SJSA1 (cell line): ENCODE measurements at places on chromosomes 3 and 15.

DNA sequence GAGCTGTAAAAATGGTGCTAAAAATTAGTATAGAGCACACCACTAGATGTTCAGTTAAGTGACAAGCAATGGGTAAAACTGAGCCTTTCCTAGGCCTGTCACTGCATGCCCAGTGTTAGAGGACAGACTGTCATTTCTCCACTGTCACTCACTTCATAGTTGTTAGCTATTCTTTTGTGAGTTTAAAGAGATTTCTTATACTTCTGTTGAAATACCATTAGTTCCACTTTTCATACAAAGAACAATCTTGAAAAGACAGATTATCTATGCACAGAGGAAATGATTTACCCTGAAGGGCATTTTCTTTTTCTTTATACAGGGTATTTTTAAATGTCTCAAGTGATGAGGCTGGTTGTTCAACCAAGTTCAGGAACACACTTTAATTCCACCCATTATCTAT, 28.3 kb upstream of the CHMP2B start:
- no peak for DNase-seq

- no peak for DNase-seq
Measured at GRCh38 chr3:172257648-172258400, 190.4 kb downstream of the GHSR start.

- DNase-seq, result peak; percentile 46
Measured at GRCh38 chr3:98521897-98522543, 682 bp downstream of the CLDND1 start.

DNA sequence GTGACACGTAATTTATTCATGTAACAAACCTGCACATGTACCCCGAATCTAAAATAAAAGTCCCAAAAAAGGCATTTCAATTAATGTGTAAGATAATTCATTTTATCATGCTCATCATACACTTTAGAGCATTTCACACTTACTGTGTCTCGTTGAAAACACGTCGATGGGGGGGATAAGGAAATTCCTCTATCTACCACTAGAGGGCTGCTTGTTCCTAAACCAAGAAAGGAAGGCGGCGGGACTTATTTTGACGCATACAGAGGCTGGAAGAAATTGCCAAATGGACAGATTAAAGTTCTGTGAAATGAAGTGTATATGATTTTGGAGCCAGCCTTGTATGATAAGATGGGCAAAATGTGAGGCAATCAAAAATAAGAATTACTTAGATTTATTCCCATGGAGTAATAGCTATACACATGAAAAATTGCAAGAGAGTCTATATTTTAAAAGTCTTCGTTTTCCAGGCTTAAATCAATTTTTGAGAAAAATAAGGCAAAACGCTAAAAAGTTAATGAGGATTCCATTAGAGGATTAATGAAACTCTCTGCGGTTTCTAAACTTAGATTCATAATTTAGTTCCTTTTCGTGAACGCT, 346.8 kb downstream of the CNTN3 start:
- peak; percentile 23 for DNase-seq

DNA sequence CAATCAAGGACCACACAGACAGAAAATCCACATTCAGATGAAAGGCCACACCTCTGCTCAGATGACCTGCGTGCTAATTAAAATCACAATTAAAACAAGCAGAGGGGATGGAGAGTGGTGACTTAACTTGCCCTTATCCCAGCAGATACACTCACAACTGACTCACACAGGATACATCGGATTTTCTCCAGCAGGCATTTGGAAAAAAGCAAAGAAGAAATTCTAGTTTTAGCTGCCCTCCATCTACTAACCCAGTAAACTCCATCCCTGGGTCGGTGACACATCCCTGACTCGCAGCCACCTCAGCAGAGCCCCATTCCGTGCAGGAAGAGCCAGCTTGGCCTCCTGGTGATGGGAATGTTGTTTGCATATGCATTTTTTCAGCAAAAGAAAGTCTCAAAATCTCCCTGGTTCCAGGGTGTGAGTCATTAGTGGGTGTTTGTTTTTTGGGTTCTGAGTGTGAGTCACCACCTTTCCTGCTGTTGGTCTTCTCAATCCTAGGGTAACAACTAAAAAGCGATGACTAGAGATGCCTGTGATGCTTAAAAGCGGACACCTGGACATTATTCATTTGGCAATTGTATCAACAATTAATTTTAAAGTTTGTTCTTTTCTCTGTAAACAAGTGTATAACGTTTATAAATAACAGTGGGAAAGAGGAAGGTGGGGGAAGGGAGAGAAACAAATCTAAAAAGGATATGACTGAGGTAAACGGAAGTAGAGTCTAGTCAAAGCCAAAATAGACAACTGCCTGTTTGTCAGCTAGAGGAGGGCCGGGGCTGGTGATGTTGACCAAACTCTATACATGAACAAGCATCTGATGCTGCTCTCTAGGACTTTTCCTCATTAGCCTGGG, 49.8 kb upstream of the SLC4A7 start:
- DNase-seq, result peak; percentile 99

GRCh38 chr3:143507735-143508580, 340.3 kb downstream of the SLC9A9 start:
- DNase-seq, result no peak

- peak; percentile 42 for DNase-seq
Measured at GRCh38 chr3:57556459-57557084, 498 bp downstream of the PDE12 start.

- no peak for DNase-seq
Measured at GRCh38 chr3:168398371-168399025, 302.8 kb upstream of the GOLIM4 start.

DNA sequence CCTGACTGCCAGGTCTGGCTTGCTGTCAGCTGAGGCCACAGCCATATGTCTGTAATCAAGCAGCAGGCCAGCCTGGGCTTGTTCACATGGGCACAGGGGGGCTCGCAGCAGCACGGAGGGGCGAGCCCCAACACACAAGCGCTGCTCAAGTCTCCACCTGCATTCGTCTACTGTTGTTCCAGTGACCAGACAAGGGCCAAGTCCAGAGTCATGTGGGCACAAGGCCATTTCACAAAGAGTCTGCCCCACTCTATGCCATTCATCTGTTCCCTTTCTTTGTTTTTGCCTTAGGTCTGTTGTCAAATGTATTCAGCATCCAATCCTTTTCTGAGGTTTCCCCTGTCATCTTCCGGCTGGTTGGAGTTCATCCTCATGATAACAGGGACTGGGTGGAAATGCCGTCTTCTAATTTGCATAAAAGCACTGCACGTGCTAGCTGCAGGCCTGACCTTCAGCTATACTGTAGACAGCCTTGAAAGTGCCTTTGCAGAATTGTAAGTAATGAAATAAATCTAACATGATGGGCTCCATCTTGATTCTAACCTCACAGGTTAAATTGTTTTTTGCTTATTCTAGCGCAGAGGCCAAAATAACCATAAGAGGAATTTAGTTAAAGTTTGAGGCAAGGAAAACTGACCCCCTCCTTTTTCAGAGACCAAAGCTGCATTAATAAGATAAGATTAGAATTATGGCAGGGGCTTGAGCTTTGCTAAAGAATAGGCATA, 28.6 kb upstream of the KBTBD12 start:
- no peak for DNase-seq

DNA sequence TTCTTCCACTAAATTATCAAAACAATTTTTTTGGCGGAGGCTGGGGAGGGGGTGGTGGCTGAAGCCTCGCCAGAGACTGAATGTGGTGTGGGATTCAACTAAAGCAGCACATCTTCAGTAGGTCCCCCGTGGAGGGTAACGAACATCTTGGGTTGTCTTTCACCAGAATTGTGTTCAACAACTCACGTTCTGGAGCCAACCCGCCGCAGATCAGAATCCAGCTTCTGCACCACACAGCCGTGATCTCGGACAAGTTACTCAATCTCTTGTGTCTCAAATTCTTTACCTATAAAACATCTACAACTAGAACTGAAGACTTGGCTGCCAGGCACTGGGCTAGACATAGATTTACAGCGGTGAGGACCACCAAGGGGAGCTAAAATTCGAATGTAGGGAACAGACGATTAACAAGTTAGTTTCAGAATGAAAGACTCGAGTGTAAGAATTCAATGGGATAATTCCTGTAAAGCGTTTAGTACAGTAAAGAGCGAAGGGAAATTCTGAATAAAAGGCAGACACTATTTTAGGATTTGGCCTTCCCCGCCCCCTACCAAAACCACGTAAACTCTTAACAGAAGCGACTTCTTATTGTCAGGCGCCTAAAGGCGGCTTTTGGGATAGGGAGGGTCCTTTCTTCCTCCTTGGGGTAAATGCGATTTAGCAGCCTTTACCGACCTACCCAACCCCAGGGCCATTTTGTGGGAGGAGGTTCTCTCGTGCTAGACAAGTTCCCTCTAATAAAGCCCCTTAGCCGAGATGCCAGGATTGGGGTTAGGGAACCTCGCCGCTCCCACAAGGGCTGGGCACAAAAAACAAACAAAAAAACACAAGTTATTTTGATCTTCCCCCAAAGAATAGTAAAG, 697 bp upstream of the RAB5A start:
- DNase-seq, result no peak

- DNase-seq, result no peak
Measured at GRCh38 chr3:12229896-12230295, 59.0 kb upstream of the PPARG start.

DNA sequence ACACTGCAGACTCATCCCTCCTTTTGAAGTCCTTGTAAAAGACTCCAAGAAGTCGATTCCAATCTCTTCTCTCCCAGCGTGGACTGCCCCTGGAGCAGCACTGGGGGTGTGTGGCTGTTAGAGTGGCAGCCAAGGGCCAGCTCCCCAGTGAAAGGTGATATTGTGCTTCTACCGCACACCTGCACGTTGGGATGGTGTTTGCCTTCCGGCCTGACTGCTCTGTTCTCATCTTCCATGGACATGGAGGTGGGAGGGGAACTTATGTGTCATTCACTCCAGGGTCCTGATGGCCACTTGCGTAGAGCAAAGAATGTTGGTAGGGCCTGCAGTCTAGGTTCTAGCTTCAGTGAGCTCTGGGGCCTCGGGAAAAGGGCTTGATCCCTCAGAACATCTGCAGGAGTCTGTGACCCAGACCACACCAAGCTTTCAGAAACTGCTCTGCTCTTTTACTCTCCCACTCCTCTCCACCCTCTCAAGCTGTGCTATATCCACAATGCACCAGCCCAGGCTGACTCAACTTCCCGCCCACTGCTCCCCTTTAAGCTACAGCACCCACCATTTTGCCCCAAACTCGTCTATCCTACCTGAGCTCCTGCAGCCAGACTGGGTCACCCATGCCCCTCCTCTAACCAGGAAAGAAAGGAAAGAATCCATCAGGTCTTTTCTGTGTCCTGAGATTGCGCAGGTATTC, 31.3 kb downstream of the LIPC start:
- no peak for DNase-seq

GRCh38 chr3:108088697-108089096, 2.1 kb downstream of the CD47 start:
- DNase-seq, result peak; percentile 54

- peak; percentile 36 for DNase-seq
Measured at GRCh38 chr3:193884027-193884426, 251.9 kb upstream of the HES1 start.

- DNase-seq, result no peak
Measured at GRCh38 chr3:106305882-106306435, 437.1 kb upstream of the CBLB start.

DNA sequence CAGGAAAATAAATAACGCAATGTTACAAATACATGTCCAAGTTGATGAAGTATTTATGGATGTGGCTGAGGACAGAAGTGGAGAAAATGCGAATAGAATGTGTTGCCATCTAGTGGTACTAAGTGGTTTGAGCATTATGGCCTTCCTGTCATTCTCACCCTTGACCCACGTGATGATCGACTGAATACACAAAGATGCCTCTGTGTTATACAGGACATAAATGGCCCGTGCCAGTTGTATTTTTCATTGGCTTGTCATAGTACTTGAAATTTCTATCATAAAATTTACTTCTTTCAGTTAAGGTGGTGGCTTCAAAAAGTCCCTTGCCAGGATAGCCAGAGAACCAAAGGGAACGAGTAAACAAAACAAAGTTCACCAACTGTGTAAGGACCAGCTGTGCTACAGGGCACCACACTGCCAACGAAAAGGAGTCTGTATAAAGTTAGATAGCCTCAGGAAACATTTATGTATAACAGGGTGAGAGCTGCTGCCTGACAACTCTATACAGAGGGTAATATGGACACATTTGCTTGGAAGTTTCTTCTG, 103.7 kb downstream of the MYH15 start:
- DNase-seq, result peak; percentile 31

- no peak for DNase-seq
Measured at GRCh38 chr3:126983653-126984390, 907 bp downstream of the PLXNA1 start.

GRCh38 chr3:133211449-133211848, 173.3 kb downstream of the TMEM108 start:
- DNase-seq, result no peak

GRCh38 chr3:151315136-151315535, 1.5 kb downstream of the GPR87 start:
- DNase-seq, result no peak

- DNase-seq, result no peak
Measured at GRCh38 chr3:152302521-152303021, 33.8 kb downstream of the MBNL1 start.

DNA sequence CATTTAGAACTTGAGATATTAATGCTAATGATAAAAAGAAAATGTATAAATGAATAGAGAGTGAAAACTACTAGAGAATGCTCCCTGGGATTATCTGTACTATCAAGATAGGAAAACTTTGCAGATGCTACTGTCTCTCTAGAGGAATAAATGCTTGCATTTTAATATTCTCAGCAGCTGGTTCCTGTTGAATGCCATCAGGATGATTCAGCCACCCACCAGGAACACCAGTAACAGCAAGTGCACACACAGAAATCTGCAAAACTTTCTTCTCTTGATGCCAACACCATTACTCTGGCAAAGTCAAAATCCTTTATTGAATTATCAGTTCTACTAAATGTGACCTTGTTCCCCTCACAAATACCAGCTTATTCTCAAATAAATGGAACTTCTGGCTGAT, 148.4 kb downstream of the TIGIT start:
- DNase-seq, result no peak

DNA sequence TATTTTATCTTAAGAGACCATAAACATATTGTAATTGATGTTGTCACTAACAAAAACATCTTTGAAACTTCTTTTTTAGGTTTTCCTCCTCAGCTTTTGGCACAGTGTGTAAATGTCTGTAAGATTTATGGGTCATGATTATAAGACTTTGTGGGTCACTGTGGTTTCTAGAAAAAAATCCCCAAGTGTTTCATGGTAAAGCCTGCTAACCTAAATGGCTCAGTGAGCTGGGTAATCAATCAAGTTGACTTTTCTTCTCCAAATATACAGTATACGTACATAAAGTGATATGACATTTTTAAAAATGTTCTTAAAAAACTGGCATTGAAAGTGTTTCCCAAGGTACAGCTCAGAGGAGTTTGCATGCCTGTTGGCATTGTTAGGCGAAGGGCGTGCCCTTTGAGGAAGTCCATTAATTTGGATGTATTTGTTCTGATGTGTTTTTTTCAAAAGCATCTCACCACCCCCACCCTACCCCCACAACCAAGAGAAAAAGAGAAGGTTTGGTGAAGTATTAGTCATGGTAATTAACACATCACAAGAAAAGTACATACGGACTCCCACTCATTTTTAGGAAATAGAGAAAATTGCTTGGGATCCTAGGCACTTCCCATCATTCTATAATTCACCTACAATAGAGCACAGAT, 385.4 kb upstream of the LRRC3B start:
- no peak for DNase-seq

- no peak for DNase-seq
Measured at GRCh38 chr3:9649791-9650521, 651 bp downstream of the MTMR14 start.

GRCh38 chr3:160941885-160942494, 163.2 kb downstream of the B3GALNT1 start:
- peak; percentile 57 for DNase-seq

- DNase-seq, result peak; percentile 2
Measured at GRCh38 chr15:27059610-27060202, 88.7 kb downstream of the GABRG3 start.
